ENCODE measurements at places on chromosomes 11 and 22.

DNA sequence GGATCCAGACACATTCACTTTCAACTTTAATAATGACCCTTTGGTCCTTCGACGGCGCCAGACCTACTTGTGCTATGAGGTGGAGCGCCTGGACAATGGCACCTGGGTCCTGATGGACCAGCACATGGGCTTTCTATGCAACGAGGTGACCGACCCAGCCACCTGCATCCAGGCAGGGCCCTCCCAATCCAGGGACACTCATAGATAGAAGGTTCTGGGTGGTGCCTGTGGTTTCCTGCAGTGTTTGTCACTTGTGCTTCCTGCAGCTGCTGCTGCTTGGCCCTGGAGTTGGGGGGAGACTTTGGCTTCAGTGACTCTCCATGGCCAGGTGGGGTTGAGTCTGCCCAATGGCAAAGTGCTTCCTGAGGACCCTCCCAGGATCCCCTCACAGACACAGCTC, 7.3 kb downstream of the APOBEC3B start:
- DNase-seq: no peak

GRCh38 chr11:9575260-9576240, 2.1 kb downstream of the WEE1 start:
- DNase-seq: peak; percentile 82

DNA sequence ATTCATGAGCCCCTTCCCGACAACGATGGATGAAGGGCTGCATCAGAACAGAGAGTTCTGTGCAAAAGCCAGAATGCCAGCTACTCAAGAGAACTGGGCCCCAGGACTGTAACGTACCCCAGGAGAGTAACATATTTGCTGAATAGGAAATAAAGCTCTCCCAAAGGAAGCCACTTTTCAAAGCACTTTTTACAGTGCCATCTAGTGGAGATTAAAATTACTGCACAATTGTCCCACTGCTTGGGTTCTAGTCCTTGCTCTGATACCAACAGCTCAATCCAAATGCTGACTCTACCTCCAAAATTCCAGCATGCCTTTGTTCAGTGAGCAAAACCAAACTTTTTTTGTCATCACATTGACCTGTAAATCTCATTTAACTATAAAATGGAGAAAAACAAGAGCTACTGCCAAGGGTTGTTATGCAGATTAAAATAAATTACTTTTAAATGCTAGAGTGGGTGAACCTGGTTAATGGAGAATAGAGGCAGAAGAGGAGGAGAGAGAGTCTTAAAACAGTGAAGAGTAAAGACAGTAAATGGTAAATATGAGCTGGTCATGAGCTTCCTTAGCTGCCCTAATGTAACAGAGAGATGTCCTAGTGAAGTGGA, 87.6 kb upstream of the FSHB start:
- DNase-seq: peak; percentile 47

DNA sequence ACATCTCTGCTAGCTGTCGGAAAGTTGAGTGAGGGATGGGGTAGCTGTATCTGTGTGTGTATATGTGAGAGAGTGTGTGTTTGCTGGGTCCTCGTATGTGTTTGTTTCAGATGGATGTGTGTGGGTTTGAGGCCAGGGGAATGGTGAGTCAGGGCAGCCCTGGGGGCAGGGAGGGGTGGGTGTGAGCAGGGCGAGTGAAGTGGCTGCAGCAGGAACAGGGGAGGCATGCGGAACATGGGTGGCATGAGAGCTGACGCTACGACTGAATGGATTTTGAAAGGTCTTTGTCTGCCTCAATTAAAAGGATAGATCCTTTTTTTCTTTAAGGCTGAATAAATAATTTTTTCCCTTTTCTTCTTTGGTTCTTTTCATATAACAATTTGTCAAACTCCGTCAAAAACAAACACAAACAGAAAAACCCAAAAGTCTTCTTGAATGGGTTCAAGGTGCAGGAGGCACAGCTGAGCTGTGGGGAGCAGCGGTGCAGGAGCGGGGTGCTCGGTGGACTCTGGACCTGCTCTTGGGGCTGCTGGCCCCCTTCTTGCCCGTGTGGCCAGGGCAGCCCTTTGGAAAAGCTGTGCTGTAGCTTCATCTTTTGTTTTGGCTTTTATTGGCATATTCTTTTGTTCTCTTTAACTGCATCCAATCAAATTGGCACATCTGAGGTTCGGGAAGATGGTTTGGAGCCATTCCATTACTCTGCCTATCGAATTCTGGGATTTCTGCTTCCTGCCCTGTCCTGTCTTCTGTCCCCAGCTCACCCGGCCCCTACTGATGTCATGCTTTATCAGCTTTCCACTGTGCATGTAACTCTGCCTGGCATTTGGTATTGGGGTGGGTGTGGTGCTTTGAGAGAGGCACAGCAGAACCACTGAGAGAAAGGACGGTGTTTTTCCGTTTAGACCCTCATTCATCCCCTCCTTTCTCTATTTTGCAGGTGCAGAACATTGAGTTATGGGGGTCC, 80.1 kb downstream of the ADAMTS15 start:
- DNase-seq: peak; percentile 33

DNA sequence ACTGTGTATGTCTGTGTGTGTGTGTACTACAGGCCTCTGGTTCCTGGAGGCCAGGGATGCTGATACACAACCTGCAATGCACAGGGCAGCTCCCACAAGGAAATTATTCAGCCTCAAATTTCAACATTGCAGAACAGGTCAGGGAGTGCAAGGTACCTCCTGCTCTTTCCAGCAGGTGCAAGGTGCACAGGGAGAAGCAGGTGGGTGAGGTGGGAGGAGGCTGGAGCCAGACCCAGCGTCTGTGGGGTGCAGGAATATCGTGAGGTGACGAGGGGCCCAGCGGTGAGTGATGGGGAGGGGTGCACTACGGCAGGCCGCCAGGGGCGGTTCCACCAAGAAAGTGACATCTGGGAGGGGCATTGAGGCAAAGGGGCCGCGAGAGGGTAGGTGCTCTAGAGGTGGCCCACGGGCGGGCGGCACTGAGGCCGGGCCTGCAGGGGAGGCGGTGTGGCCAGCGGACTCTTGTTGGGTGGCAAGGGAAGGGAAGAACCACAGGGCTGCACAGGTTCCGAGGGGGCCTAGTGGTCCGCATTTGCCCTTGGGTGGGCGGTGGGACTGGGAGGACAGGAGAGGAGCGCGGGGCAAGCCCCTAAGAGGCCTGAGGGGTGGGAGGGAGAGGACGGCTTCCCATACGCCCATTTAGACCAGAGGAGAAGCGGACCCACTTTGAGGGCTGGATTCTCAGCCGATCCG, 21.6 kb downstream of the DGCR6L start:
- no peak for DNase-seq

DNA sequence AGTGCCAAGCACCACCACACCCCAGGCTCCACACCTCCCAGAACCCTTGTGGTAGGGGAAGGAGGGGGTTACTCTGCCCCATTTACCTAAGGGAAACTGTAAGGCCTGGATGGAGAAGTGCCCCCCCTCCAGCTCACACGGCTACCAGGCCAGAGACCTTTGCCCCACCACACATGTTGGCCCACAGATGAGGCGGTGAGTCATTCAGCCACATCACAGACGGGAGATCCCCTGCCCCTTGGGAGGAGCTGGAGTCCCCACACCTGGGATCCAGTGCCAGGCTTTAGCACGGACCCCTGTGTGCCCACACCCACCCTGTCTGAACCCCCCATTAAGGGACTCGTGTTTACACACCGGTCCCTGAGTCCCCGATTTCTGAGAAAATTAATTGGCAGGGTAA, 24.9 kb downstream of the CDKN1C start:
- DNase-seq: no peak

Measured in bronchial epithelial cell (primary cell).